ENCODE measurements at places on chromosomes 1 and 21.

DNA sequence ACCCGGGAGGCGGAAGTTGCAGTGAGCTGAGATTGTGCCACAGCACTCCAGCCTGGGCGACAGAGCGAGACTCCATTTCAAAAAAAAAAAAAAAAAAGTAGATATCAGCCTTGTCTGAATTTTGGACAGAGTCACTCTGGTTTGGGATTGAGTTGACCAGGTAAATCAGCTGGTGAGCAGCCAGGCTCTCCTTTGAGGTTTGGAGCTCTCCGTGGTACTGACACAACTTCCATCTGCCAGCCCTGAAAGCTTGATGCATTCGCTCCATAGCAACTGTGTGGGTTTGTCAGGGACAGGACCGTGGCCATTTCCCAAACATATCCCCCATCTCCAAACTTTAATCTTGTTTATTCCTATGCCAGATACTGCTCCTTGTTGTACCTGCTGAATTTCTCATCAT is 155.2 kb downstream of the DMRTA2 start:
- DNase-seq = no peak

DNA sequence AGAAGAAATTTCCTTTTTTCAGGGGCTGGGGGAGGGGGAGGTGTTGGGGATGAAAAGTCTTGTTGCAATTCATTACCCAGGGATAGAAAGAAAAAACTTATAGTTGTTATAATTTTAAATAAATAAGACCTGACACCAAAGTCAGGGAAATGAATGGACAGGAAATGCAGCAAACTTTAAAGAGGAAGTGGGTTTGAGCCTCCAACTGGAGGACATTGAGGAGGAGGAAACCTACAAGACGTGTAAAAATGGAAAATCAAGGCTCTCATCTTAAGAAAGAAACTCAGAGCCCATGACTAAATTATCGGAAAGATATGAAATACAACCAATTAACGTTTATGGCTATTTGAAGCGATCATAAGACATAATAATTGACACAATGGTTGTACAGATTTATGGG is 54.4 kb downstream of the NIBAN1 start:
- DNase-seq = no peak

DNA sequence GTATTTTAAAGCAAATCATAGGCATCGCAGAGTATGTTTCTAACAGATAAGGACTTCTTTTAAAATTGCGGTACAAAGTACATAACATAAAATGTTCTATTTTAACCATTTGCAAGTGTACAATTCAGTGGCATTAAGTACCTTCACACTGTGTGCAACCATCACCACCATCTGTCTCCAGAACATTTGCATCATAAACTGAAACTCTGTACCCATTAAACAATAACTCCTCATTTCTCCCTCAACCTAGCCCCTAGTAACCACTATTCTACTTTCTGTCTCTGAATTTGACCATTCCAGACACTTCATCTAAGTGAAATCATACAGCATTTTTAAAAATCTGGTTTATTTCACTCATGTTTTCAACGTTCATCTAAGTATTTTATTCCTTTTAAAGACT is 16.6 kb upstream of the ATF3 start:
- no peak for DNase-seq

GRCh38 chr1:150582371-150582770 is 3.0 kb upstream of the MCL1 start:
- DNase-seq = no peak

DNA sequence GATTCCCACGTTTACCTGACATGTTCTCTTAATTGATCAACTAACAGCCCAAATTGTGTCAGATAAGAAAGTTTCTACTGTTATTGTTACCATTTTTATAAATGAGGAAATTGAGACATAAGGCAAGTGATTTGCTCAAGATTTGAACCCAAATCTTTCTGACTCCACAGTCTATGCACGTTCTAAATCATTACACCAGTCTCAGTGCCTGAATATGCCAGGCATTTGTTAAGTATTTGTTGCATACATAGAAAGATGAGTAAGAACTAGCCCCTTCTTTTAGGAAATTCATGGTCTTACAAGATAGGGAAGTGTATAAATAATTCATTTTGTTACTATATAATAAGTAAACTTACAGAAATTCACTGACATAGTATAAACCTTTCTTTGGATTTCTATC is 7.1 kb upstream of the CD101 start:
- DNase-seq = no peak

GRCh38 chr1:64743954-64744491 is 852 bp upstream of the RAVER2 start:
- no peak for DNase-seq

DNA sequence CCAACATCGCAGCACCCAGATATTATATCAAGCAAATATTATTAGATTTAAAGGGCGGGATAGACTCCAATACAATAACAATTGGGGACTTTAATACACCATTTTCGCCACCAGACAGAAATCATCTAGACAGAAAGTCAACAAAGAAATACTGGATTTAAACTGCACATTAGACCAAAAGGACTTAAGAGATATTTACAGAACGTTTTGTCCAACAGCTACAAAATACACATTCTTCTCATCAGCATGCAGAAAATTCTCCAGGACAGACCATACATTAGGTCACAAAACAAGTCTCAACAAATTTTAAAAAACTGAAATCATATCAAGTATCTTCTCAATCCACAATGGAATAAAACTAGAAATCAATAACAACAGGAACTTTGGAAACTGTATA is 121.2 kb downstream of the ACBD6 start:
- no peak for DNase-seq

- DNase-seq = no peak
These were observed 8.0 kb downstream of the RRP1B start for GRCh38 chr21:43667191-43667904.

- no peak for DNase-seq
These were observed 29.7 kb downstream of the PBX1 start for GRCh38 chr1:164588516-164589341.

DNA sequence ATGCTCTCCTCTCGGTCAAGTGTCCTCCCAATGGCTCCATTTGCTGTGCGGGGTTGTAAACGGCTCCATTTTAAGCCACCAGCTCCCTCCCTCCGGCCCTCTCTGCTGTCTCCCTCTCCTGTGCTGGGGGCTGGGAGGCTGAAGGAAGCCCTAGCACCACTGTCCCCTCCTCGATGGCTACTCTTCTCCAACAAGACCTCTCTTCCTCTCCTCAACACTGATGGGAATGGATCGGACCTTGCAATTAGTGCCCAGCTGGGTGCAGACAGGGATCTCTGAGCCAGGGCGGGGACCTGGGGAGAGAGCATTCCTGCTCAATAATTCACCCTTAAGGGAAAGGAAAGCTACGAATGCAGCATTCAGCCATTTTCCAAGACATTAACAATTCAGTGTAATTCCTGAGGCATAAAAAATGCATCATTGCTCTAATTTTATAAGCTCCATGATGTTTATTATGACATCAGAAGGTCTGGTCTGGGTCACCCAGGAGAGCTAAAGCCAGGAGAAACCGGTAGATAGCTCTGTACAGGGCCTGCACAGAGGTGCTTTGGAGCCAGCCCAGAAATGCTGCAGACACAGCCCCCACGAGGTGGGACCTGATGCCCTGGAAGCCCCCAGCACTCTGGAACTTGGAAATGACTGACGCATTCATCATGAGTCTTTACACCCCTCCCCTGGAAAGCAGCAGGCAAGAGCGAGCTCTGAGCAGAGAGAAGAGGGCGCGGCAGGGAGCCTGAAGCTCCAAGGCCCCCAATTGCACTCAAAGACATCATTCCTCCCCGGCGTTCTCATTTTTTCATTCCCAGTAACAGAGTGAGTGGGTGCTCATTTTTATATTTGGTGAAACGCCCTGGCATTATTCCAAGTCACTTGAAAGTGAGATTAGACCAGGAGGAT is 76.2 kb upstream of the VAMP3 start:
- no peak for DNase-seq

- no peak for DNase-seq
These were observed 1748.4 kb downstream of the MRPL39 start for GRCh38 chr21:23858878-23859277.

GRCh38 chr1:234698686-234699085 is 88.7 kb upstream of the IRF2BP2 start:
- DNase-seq = no peak

DNA sequence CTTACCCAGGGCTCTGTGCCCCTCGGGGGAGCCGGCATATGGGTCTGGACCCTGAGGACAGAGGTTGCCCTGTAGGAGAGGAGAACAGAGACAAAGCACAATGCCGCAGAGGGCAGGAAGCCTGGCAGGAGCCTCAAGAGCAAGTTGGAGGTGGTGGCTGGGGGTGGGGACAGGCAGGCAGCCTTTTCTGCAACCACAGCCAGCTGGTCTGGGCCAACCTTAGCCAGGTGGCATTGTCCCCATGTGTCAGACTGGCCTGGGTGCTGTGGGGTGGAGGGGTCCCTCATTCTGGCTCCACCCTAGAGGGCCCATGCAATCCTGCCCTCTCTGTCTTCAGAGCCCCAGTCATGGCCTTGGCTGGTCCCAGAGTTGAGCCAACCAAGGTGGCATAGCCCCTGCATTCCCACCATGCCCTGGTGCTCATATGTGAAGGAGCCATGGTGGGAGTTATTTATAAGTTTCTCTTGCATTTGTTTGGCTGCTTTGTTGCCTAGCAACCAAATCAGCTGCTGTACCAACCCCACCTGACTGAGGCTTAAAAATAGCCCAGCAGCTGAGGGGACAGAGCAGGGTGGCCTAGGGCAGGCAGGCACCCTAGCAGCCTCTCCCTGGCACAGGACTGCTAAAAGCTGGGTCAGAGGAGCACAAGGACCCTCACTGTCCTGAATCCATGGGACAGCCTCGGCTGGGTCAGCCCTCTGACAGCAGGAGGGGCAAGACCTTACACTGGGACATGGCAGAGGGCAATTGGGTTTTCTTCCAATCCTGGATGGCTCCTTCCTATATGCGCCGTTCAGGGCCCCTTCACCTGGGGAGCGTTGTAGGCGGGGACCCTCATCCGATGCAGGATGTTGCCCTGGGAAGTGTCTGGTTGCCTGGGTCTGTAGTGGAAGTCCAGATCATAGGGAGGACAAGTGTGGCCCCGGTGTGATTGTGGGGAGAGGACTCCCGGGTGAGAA is 19.5 kb downstream of the MAP7D1 start:
- no peak for DNase-seq

DNA sequence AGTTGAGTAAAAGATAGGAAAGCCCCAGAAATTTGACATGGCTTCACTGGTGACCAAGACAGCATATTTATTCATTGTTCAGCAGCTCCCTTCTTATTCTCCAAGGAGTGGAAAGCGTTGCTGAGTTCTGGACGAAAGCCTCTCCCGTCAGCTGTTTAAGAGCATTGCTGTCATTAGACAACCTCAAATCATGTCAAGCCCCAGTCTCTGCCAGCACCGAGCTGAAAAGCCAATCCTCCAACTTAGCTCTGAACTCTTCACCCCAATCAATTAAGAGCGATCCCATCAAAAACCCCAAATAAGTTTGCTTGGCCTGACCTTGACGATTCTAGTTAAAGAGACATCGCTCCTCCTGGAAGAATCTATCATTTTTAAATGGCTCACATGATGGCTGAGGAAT is 110.8 kb downstream of the PLPP3 start:
- DNase-seq = no peak

DNA sequence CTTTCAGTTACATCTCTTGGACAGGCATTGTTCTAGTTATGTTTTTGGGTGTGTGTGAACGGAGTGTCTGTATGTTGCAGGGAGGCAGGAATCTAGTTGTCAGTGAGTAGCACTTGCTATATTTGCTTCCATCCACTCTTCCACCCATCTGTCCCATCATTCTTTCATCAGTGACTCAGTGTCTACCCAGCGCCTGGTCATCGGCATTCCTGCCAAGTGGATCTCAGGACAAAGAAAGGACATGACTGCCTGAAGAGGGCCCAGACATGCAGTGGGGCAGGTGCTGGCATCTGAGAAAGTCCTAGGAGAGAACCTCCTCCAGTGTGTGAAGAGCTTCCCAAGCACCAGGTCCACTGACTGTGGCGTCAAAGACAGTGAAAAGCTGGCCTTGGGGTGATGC is 27.3 kb upstream of the MAGOH start:
- DNase-seq = no peak

Data from NCI-H1048 (cell line).